ENCODE measurements at places on chromosomes 1 and 21. TPM values are rescaled to one million over a fixed set of nuclear protein-coding genes. Genes with fewer than 3 reads are reported as not detected.
A peak's percentile ranks its signal among the peaks of the same experiment; 100 is the strongest.

DNA sequence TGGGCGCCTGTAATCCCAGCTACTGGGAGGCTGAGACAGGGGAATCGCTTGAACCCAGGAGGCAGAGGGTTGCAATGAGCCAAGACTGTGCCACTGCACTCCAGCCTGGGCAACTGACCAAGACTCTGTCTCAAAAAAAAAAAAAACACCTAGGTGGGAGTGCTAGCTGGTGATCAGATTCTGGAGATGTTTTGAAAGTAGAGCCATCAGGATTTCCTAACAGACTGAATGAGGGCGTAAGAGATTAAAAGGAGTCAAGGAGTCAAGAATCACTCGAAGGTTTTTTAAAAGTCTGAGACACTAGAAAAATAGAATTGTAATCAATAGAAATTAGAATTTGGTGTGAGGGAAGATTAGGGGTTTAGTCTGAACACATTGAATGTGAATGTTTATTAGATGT lies 73.8 kb downstream of the HSF2BP start:
- no peak for DNase-seq
- H3K36me3 ChIP-seq, result no peaks in the 10 kb centered on the region
- peak overlapping the region; percentile 82 for H3K27ac ChIP-seq
- H3K27me3 ChIP-seq, result no peaks in the 10 kb centered on the region

- no peak overlapping the region for H3K4me3 ChIP-seq
- H3K27me3 ChIP-seq, result peaks cover 47% of the 10 kb centered on the region
- DNase-seq, result no peak
- no peak overlapping the region for H3K27ac ChIP-seq
- H3K4me1 ChIP-seq, result peaks cover 9% of the 10 kb centered on the region
- H3K36me3 ChIP-seq, result no peaks in the 10 kb centered on the region
These were observed 28.3 kb downstream of the TP73 start for GRCh38 chr1:3680488-3681230.

DNA sequence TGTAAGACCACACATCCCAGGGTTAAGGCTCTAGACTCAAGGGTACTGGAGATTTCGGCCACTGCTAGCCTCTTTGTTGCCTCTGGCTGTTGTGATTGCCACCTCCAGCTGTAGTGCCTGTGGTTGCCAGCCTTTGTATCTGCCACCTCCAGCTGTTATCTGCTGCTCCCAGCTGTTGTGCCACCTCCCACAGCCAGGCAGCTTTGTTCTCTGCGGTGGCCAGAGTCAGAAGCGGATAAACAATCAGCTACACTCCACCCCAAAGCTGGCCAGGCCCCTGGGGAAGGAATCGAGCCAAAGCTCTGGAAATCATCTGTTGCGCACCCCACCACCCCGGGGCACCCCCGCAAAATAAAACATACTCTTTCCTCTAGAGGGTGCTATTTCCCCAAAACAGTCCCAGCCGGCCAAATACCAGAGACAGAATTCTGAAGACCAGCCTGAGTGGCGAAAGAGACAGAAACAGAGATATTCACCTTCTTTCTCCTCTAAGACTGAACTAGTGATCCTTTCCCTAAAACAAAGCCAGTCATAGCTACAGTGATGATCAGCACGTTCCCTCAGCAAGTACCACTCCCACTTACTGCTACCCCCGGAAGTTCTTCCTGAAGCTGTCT lies 14.8 kb upstream of the PIGM start:
- peaks cover 7% of the 10 kb centered on the region for H3K27me3 ChIP-seq
- H3K4me1 ChIP-seq, result peaks cover 15% of the 10 kb centered on the region
- peak; percentile 40 for DNase-seq
- peak overlapping the region; percentile 26 for H3K4me3 ChIP-seq

DNA sequence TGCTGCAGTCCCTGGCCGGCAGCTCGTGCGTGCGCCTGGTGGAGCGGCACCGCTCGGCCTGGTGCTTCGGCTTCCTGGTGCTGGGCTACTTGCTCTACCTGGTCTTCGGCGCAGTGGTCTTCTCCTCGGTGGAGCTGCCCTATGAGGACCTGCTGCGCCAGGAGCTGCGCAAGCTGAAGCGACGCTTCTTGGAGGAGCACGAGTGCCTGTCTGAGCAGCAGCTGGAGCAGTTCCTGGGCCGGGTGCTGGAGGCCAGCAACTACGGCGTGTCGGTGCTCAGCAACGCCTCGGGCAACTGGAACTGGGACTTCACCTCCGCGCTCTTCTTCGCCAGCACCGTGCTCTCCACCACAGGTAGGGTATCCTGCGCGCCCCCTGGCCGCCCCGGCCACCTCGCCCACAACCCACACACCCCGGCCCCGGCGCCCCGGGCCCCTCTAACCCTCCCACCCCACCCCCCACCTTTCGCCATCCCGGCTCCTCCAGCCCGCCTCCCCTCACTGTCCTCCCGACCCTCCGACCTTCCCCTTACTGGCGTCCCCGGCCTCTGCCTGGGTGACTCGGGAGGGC lies 352 bp downstream of the KCNK1 start:
- peak overlapping the region; percentile 77 for H3K4me3 ChIP-seq
- peak; percentile 19 for DNase-seq
- H3K36me3 ChIP-seq, result no peaks in the 10 kb centered on the region

DNA sequence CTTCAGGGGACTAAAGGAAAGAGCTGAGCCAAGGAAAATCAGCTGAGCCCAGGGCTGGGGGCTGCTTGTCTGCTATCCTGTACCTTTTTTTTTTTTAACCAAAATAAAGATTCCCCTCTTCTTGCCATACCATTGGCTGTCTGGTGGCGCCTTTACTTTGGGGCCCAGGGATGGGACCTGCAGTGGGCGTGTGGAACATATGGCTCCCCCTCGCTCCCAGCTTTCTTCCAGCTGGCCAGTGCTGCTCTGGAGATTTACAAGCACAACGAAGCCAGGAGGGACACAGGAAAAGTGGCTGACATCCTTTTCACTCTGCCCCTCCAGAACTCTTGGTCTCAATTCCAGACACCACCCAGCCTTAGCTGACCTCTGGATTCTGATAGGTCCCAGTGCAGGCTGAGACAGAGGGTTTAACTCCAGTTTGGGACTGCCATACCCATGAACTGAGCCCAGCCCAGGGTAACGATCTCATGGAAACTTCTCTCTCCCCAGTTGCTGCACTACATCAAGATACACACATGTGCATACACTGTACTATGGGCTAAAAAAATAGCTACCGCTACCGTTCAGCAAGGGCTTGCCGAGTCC lies 5.4 kb upstream of the SFN start:
- H3K27ac ChIP-seq, result no peak overlapping the region
- no peaks in the 10 kb centered on the region for H3K27me3 ChIP-seq
- no peak for DNase-seq

DNA sequence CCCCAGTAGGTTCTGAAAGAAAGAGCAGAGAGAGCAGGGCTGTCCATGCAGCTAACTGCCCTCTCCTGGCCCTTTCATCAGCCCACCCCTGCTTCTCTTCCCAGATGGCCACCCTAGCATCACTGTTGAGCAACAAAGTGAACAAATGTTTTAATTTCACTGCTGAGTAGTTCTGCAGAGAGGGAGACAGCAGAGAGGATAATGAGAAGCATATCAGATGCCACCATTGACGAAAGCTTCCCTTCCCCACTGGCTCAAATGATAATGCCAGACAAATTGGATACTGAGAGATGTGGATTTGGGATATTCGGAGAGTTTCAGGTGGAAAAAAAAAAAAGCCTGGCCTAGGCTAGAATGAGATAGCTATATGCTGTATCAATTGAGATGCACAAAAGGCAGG lies 46.8 kb downstream of the ZBTB40 start:
- no peaks in the 10 kb centered on the region for H3K27me3 ChIP-seq
- DNase-seq, result no peak
- no peak overlapping the region for H3K4me3 ChIP-seq
- peaks cover 66% of the 10 kb centered on the region for H3K4me1 ChIP-seq
- peaks cover 8% of the 10 kb centered on the region for H3K36me3 ChIP-seq

GRCh38 chr1:67723620-67724019 lies 38.6 kb downstream of the GADD45A start:
- no peaks in the 10 kb centered on the region for H3K36me3 ChIP-seq
- DNase-seq, result no peak
- H3K4me3 ChIP-seq, result no peak overlapping the region

DNA sequence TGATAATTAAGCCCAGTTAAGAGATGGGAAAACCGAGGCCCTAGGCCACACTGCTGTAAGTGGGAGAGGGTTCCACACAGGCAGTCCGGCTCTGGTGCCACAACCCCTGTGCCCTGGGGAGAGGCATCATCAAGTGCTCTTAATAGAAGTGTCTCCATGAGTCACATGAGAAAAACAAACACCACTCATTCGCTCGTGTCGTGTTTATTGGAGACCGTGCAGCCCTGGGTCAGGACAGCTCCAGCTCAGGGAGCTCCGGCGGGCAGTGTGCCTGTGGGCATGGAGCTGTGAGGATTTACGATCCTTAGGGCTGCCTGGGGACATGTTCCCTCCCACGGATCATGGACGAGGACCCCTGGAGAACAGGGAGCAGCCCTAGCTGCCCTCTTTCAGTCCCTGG lies 658.5 kb downstream of the AJAP1 start:
- no peak overlapping the region for H3K27ac ChIP-seq
- no peaks in the 10 kb centered on the region for H3K36me3 ChIP-seq
- H3K27me3 ChIP-seq, result peaks cover 84% of the 10 kb centered on the region
- no peak for DNase-seq
- H3K4me1 ChIP-seq, result no peaks in the 10 kb centered on the region

DNA sequence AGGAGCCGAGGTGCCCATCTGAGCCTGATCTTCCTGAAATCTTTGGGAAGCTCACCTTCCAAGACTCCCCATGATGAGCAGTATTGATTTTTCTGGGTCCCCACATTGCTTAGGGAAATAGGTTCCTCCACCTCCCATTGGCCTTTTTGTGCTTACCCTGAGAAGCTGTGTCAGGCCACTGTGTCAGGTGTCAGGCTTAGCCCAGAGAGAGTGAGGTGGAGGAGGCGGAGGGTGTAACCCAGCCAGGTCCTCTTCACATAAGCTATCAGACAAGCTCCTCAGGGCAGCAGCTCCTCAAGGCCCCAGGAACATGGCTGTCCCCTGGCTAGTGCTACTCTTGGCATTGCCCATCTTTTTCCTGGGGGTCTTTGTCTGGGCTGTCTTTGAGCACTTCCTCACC lies 352 bp downstream of the AADACL4 start:
- H3K27ac ChIP-seq, result no peak overlapping the region
- no peak overlapping the region for H3K4me3 ChIP-seq
- no peak for DNase-seq

DNA sequence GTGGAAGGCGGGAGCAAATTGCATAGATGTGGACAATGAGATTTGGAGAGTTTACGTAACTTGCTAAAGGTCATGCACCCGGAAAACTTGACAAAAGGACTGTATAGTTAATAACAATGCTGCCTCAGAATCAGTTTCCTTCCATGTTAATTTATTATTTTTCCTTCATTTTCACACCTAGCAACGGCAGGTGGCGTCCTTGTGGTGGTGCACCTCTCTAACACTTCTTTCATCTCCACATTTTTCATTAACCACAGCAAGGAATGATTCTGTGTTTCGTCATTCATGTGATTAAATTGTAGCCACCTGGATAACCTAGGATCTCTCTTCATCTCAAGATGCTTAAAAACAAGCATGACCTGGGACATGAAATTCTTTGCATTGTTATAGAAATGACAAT lies 2133.0 kb downstream of the NCAM2 start:
- H3K27ac ChIP-seq, result no peak overlapping the region
- H3K27me3 ChIP-seq, result no peaks in the 10 kb centered on the region
- no peaks in the 10 kb centered on the region for H3K36me3 ChIP-seq

- no peaks in the 10 kb centered on the region for H3K4me1 ChIP-seq
- no peak for DNase-seq
- H3K4me3 ChIP-seq, result no peak overlapping the region
- peaks cover 69% of the 10 kb centered on the region for H3K36me3 ChIP-seq
These were observed 41.5 kb downstream of the CCDC30 start for GRCh38 chr1:42504535-42505128.

DNA sequence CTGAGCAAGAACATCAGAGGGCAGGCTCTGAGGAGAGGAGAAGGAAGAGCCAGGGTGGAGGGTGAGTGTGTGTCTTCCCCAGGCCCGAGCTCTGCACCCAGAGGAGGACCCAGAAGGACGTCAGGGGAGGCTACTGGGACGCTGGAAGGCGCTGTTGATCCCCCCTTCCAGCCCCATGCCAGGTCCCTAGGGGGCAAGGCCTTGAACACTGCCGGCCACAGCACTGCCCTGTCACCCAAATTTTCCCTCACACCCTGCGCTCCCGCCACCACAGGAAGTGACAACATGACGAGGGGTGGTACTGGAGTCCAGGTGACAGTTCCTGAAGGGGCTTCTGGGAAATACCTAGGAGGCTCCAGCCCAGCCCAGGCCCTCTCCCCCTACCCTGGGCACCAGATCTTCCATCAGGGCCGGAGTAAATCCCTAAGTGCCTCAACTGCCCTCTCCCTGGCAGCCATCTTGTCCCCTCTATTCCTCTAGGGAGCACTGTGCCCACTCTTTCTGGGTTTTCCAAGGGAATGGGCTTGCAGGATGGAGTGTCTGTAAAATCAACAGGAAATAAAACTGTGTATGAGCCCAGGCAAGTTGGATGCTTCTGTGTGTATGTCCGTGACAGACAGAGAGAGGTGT lies 17.1 kb downstream of the BCAN start:
- peaks cover 35% of the 10 kb centered on the region for H3K27me3 ChIP-seq
- H3K27ac ChIP-seq, result peak overlapping the region; percentile 96
- no peak for DNase-seq
- H3K36me3 ChIP-seq, result no peaks in the 10 kb centered on the region
- H3K4me1 ChIP-seq, result peaks cover 71% of the 10 kb centered on the region

DNA sequence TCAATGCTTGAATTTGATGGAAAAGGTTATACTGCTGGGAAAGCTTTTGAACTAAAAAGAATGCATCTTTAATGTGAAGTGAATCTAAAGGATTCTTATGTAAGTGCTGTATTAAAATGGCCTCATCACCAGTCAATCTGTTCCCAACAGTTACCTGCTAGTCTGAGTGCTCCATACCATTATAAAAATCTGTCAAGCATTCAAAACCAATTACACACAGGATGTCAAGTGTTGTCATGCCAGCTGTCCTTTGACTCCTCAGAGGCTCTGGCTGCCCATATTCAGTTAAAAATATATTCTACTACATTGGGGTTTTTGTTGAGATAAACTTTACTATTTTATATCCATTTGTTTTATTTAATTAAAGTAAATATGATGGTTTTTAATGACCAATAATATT lies 1587.7 kb downstream of the AMY1C start:
- no peak overlapping the region for H3K27ac ChIP-seq
- no peak for DNase-seq
- H3K36me3 ChIP-seq, result no peaks in the 10 kb centered on the region
- H3K27me3 ChIP-seq, result no peaks in the 10 kb centered on the region
- no peak overlapping the region for H3K4me3 ChIP-seq
- no peaks in the 10 kb centered on the region for H3K4me1 ChIP-seq

The PEAR1 gene
- 7.1 TPM for total RNA-seq

The RUNX3 gene
- total RNA-seq, result 0.52 TPM

The SLC44A5 gene
- total RNA-seq, result 0.58 TPM

The CFAP141 gene
- total RNA-seq, result not detected

The SLAMF7 gene
- total RNA-seq, result 0.36 TPM

The LCE3D gene
- total RNA-seq, result not detected

The FCRL5 gene
- not detected for total RNA-seq

The PEX14 gene
- 20.8 TPM for total RNA-seq

The NES gene
- 164 TPM for total RNA-seq

The TFF2 gene
- not detected for total RNA-seq

The VASH2 gene
- 1.2 TPM for total RNA-seq

The NR1I3 gene
- not detected for total RNA-seq

Measured in left ventricle myocardium inferior (tissue), 1 donor.